NCI-H446 treated with DMSO at 0.1 percent for 48 hours (cell line): ENCODE measurements at places on chromosomes 6 and 20.

DNA sequence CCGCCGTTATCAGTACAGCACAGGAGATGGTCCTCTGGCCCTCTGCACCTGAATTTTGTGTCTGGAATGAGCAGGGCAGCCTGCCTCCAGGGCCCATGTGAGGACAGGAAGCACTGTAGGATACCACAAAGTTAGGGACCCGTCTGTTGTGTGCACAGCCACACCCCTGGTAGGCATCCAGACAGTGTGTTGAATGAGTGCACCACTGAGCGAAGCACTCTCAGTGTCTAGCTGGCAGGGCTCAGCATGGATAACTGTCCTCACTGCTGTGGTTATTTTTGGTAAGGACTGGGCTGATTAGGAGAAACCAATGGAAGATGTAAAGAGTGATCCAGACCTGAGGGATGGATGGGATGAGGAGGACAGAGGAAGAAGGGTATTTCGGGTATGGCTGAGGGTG is 178.7 kb downstream of the CLIC5 start:
- no peak for DNase-seq

- DNase-seq, result no peak
These were observed 75.9 kb downstream of the EPHA7 start for GRCh38 chr6:93343476-93343875.

GRCh38 chr20:24933266-24933908 is 15.7 kb upstream of the CST7 start:
- no peak for DNase-seq

DNA sequence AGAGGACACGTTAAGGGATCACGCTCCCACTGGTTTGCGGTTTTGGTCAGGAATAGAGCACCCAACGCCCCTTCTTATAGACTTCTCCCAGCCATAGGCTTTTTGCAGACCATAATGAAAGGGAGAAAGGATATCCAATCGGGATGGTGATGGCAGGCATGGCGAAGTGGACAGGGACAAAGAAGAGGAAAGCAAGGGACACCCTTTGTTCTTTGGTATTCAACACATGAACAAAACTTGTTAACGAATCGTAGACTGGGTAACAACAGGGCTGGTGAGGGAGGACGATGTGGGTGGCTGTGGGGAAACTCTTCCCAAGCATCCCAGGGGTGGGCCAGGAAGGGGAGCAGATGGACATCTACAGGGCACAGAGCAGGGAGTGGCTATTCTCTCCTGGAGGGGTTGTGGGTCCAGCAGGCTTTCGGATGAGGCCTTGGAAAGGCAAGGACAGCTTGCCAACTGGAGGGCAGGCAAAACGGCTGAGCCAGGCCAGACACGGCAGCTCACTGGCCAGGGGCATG is 1.4 kb upstream of the HSP90AB1 start:
- no peak for DNase-seq

DNA sequence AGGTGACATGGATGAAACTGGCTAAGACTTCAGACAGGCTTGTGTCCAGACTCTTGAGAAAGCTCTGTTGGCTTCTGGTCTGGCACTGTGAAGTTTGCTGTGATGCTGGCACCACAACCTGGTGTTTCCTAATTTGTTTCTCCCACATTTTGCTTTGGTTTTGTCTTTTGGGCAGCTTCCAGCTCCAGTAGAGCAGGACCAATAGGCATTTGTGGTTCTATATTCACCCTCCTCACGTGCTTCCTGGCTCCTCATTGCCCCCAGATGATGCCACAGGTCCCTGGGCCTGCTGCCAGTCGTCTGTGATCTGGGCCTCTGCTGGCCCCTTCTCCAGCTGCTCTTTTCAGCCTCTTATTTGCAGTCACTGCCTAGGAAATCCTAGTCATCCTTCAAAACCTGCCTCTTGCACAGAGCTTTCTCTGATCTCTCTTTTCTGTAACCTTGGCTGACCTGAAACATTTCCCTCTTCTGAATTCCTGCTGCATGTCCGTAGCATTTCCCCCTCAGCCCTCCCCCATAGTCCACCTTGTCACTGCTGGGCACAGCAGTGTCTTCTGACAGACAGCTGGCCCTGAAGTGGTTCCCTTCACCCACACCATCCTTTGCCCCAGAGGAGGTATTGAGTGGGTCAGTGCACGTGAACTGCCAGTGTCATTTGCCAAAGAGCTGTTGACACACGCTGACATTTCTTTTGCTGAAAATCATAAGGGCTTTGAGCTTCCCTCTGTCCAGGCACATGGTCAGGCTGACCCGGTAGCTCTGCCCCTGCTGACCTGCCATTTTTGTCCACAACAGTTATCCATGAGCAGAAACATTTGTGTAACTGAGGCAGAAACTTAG is 63.0 kb downstream of the PTPN1 start:
- DNase-seq, result peak; percentile 98

- DNase-seq, result peak; percentile 100
These were observed 513.7 kb upstream of the SULF2 start for GRCh38 chr20:48298851-48299484.

- peak; percentile 51 for DNase-seq
These were observed 9.2 kb downstream of the FOXS1 start for GRCh38 chr20:31835977-31836852.

- no peak for DNase-seq
These were observed 210.0 kb upstream of the SOX4 start for GRCh38 chr6:21383450-21384085.

- DNase-seq, result no peak
These were observed 280.6 kb downstream of the BTBD3 start for GRCh38 chr20:12198281-12198680.

GRCh38 chr20:35463455-35464300 is 8.3 kb downstream of the CEP250 start:
- DNase-seq, result peak; percentile 45

DNA sequence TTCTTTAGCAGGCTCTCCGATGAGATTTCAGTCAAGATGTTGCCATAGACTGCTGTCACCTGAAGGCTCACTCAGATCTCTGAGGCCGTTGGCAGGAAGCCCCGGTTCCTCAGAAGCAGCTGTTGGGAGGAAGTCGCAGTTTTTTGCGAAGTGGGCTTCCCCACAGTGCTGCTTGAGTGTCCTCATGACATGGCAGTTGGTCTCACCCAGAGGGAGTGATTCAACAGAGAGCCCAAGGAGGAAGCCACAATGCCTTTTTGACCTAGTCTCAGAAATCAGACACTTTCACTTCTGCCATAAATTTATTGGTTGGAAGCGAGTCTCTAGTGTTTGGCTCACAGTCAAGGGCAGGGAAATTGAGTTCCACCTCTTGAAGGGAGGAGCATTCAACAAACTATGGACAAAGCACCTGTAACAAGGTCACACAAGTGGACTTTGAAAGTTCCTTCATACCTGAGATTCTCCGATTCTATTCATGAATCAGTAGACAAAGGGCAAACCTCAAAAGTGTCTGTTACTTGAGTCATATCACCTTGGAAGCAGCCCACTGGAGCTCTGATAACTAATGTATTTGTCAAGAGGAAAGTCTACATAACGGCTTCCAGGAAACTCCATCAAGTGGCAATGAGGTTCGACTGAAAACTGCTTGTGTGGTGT is 208.3 kb downstream of the TASP1 start:
- no peak for DNase-seq

DNA sequence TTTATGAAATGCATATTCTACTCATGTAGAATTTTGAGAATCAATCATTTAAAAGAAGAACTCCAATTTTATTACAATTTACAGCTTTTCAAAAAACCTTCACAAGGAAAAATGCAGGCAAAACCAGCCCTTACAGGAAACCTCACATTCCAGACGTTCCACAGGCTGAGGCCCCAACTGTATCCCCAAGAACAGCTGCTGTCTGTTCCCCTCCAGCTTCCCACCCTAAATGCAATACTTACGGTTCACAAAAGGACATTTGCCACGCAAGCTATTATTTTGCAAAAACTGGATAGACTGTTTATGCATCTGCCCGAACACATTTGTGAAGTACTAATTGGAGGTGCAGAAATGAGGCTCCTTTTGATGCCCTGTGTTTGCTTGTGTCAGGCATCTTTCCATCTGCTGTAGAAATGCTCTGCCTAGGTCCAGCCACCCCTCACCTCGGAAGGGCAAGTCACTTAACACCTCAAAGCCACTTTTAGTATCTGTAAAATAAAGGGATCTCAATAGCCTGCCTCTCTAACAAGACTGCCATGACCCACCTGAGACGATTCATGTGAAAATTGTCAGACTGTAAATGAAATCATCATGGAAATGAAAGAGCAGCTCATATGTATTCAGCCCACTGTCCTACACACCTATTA is 26.5 kb downstream of the PDE10A start:
- no peak for DNase-seq

- DNase-seq, result no peak
These were observed 121.1 kb downstream of the GPR63 start for GRCh38 chr6:96716221-96716620.

DNA sequence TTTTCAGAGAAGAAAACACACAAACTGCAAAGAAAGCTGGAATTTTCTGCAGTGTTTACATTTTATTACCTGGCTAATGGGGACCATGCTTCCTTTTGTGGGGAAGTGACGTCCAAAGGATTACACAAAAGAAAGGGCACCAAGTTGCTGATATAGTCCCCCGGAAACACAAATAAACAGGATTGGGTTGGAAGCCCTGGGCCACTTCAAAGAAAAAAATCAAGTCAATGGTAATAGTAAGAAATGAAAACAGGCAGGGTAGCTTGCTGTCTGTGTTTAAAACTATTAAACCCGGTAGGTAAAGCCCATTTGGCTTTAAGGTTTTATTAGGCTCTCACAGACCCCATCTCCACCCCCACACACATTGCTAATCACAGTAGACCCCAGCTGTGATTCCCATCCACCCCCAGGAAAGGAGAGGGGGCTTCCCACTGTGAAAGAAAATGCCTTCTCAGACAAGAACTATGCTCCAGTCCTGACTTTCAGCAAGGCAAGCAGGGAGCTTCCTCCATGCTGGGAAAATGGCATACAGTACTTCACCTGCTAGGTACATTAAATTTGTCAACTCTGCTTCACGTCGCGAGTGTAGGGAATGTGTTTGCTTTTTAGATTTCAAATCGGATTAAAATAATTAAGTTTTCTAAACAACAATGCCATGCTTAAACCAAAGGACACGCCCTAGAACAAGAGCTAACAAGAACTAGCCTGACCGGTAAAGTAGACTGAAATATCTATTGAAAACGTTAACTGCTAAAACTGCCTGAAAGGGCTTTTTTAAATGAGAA is 1.1 kb downstream of the PERP start:
- no peak for DNase-seq

DNA sequence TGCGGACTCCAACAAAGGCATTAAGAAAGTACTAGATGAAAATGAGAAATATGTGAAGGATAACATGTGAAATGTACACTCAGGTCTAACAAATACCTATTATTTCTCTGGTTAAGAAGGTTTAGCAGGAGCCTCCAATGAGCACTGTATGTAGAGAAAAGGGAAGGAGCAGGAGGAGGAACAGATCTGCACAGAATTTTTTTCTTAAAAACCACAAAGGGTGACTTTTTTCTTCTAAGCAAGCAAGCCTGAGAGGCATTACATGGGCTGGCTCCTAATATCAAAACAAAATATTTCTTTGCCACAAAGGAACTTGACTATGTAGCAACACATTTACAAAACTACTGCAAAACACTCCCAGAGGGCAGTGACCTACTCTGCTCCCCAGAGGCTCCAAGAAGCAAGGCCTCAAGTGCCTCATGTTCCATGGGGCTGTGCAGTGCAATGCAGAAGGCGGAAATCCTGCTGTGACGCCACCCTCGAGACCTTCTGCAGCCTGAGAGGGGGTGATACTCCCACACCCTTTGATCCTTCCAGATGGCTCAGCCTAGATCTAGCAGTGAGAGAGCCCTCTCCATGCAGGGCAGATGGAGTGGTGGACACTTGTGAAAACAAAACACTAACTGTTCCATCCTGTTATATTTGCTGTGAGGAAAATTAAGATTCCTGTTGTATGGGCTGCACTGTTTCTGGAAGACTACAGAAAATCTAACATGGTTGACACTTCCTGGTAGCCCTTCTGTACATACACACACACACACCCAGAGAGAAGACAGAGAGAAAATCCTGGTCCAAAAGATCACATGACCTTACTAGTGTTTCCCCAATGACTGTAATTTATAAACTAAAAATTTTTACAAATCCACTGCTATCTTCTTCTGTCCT is 36.0 kb upstream of the SMIM29 start:
- no peak for DNase-seq

DNA sequence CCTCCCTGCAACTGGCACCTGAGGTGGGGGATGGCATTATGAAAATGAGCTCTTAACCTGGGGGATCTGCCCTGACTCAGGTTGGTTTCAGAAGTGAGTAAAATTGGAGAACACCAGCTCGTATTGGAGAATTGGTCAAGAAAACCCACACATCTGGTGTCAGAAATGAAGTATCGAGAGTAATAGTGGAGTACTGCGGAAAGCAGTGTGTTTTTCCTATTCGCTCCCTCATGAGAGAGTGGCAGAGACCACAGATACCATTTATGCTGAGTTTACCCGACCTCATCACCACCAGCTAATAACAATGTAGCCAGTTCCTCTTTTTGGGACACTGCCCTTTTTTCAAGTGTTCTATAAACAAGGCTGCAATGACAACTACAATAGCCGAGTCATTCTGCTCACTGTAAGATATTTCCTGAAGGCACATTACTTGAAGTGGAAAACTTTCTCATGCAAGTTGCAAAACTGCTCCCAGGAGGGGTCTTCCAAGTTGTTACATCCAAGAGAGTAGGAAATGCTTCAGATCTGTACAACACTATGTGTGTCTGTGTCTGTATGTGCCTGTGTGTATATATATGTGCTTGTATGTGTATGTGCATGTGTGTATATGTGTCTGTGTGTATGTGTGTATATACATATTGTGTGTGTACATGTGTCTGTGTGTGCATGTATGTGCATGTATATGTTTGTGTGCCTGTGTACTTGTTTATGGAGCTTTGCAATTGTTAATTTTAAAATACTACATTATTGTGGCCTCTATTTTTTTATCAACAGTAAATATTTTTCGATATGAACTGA is 106.0 kb upstream of the CST7 start:
- no peak for DNase-seq
